Cardiac fibroblast (primary cell): ENCODE measurements at places on chromosomes 5 and 9.

DNA sequence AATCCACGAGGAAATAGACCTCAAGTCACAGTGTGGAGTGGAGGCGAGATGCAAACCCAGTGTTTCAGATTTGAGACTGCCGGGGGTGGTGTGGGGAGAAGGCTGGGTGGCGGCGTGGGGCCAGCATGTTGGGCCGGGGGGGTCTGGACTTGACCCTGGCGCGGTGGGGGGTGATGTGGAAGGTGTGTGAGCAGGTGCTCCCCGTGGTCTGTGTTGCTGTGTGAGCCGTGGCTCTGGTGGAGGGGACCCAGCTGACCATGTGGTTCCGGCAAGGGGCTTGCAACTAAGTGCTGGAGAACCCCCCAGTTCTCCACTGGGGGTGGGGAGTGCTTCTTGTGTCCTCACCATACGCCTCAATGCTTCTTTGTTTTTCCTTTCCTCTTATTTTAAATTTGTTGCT, 25.8 kb downstream of the PRRC2B start:
- no peak for DNase-seq

GRCh38 chr9:131851414-131851813, 111.5 kb upstream of the RAPGEF1 start:
- no peak for DNase-seq

DNA sequence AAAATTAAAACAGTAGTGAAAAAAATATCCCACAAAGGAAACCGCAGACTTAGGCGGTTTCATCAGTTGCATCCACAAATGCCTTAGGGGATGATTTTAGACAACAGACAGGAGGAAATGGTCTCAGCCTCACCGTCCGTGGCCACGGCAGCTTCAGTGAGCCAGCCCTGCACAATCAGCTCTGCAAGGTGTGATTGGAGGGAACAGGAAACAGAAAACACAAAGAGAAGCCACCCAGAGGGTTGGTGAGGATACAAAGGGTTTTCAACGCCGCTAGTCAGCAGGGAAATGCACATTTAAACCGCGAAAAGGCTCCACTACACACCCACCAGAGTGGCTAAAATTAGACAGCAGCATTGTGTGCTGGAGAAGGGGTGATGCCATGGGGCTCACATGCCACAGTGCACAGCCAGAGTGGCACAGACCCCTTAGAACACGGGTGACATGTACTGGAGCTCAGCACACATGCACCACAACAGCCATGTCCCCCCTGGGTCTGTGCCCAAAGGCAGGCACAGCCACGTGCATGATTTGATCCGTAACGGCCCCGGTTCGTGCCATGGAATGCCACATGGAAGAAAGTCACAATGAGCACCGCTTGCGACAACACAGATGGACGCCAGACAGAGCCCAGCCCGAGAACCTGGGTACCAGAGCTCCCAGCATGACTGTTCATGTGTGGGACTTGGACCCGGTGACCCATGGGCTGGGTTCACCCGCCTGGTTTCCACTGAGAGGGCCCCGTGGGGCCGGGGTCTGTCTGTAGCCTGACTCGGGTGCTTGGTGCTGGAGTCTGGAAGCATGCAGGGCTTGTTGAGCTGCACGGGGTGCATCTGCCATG, 18.3 kb upstream of the TERT start:
- DNase-seq: no peak

DNA sequence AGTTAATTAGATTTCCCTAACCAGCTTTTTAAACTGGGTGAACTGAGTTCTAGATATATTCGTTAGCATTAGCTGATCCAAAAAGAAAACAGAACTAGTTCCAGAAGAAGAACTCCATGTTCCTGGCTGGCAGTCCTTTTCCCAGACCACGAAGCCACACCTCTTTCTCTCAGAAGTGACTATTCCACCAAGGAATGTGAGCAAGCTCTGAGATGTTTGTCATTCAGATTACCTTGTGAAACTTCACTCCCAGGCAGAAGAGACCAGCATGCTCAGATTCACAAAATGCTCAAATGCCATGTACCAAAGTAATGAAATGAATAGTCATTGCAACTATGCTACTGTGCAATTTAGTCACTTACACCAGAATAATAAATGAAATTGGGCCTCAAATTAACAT, 4.4 kb upstream of the SSBP2 start:
- peak; percentile 95 for DNase-seq

DNA sequence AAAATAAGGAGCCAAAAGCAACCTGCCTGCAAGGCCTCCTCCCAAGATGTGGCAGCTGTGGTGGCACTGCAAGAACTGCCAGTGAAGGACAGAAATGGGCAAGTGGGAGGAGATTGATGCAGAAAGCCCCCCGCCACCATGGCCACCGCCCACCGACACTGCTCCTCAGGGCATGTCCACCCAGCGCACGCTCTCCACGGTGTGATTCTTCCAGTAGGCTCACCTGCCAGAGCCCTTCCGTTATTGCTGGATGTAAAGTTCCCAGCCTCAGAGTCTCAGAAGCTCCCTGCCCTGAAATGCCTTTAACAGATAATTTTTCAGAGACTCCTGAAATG, 155.2 kb upstream of the PHYKPL start:
- no peak for DNase-seq

DNA sequence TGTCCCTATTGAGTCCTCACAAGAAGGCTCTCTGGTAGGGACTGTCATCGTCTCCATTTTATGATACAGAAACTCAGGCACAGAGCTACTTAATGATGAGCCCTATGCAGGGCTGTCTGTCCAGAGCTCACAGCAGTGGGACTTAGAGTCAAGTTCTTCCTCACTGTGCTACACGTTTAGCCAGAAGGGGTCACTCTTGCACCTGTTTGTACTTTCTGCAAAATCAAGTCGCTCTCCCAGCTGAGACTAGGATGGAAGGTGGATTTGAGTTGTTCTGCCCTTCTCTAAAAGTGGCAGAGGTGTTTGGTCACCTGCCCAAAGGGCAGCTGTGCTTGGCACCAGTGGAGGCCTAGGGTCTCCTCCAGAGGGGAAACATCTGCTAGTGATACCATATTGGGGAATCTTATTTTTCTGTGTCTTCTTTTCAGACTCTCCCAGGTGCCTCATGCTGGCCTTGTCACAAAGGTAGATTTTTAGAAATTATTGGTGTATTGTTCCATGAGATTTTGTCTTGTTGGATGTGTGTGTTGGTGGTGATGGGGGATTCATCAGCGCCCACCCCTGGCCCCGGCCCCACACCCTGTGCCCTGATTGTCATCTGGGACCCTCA, 104.2 kb downstream of the PPARGC1B start:
- DNase-seq: peak; percentile 95

GRCh38 chr5:176774216-176775171, 35.9 kb upstream of the UNC5A start:
- DNase-seq: no peak

DNA sequence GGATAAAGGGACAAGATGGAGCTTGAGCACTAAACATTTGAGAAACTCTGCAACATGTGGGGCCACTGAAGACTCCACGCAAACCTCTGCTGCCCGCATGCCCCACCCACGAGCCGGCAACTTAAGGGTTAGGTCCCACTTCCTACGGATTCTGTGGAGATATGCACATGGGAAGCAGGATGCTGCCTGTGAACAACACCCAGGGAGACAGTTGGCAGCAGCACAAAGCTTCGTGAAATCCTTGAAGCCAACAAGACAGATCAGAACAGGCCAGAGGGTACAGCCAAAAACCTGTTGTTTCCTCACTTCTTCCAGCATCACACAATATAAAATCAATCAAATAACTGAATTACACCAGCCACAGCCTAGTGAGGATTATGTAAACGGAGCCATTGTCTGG, 270.4 kb downstream of the ENC1 start:
- no peak for DNase-seq
